Activated CD4-positive, alpha-beta T cell treated with anti-CD3 and anti-CD28 coated beads, Interleukin-2, Interleukin-4, amounts not matched to agents 100 ng/mL and 50 ng/mL, durations not matched to agents 16 hours and 8 hours (primary cell): ENCODE measurements at places on chromosomes 4 and X.

DNA sequence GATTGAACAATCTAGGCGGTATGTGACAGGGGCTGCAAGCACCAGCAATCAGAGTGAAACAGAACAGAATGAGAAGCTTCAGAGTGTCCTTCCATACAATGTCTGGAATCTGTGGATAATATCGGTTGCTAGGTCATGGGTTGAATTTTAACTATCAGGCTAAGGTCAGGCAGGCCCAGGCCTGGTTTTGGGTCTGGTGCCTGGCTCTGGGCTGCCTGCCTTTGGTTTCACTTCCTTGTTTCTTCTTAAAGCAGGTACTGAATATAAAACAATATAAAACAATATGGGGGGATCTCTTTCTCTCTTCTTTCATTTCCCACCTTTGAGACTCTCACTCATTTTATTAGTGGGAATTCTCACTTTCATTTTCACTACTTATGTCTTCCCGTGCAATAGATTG lies 962.0 kb downstream of the CCSER1 start:
- DNase-seq: no peak

DNA sequence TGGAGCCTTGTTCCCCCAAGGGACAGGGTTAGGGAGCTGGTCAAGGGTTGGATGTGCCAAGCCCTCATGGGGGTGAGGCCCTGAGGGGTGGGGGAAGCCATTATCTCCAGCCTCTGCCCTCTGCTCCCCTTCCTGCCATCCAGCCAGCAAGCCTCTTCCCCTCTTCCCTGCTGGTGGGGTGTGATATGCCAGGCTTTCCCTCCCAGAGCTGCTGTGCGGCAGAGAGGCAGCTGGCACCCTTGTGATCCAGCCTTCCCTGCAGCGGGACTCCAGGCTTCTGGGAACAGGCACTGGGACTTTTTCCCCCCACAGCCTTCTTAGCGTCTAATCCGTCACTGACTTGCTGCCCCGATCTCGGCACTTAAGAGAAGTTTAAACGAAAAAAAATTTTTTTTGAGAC lies 6.3 kb downstream of the SSR4 start:
- no peak for DNase-seq

DNA sequence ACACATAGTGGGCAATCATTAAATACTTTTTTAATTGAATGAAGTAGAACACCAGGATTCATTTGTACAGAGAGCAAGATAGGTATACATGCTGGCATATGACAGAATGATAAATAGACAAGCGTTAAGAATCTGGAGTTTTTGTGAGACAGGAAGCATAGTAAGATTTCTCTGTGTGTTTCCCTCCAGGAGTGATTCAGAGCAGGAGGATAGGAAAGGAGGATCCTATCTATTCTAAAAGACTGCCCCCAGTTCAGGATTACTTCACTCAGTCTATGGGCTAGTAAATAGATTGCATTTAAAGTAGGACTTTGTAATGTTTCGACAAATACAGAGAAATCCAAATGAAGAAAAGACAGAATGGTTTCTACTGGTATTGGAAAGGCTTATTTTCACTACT lies 423.7 kb downstream of the PDGFC start:
- DNase-seq: no peak

DNA sequence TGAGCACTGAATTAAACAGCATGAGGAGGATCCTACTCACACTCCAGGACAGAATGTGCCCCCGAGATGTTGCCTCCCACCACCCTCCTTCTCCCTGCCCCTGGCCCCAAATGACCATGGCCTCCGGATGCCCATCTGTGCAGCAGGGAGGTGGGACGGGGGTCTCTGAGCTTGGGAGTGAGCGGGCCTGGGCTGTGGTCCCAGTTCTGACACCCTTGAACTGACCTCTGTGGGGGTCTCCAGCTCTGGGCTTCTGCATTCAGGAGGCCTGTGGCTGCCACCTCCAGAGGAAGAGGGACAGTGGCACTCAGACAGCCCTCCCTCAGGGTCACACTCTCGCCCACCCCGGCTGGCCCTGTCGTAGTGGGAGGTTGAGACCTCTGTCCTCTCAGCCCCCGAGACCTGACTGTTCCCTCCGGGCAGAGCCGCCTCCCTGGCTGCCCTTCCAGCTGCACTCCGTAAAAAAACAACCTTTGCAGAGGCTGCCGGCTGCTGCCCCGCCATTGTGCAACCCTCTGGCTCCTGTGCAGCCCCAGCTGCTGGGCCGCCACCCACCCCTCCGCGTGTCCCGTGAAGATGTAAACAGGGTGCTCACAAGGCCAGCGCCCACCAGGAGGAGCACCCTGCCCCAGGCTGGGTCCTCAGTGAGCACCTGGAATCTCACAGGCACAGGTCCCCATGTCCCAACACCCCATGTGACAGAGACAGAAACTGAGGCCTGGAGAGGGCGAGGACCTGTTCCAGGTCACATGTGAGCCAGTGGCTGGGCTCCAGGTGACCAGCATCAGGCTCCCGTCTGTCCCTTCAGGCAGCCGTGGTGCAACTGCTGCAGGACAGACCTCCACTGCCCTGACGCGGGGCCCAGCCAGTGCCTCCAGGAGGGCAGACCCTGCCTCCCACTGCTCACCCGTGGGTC lies 39.6 kb downstream of the HTRA3 start:
- DNase-seq: no peak

DNA sequence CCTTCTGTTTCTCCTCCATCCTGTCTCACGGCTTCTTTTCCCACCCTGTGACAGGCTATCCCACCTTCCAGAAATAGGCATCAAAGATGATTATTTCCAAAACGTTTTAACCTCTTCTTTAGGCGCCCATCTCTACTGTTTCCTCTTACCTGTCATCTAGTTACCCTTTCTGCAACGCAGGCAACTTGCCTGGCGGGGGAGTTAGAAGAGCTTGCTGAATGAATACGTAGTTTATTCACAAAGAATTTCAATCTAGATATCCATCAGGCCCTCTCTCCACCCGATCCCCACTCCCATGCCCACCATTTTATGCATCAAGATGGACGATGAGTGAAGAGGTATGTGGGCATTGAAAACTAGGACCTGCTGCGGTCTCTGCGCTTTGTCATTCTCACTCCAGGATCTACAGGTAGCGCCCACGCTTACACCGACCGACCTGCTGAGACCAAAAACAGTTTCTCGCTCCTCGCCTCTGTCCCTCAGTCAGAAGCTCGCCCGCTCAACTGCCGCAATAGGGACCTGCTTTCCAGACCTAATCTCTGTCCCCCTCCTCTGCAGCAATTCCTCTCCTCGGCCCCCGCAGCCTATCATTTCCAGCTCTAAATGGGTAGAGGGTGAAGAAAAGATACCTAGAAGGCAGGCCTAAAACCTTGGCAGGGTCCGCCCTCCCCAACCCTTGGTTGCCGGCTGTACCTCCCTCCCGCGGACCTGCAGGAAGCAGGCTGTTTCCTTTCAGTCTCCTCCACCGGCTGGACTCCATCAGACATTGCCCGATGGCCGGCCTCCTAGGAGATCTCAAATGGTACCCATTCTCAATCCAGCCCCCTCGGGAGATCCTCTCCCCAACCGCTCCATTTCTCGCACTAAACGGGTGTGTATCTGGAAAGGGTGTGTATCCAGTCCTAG lies 624 bp downstream of the BEX5 start:
- peak; percentile 9 for DNase-seq

GRCh38 chr4:10697086-10697485 lies 12.5 kb upstream of the CLNK start:
- no peak for DNase-seq

DNA sequence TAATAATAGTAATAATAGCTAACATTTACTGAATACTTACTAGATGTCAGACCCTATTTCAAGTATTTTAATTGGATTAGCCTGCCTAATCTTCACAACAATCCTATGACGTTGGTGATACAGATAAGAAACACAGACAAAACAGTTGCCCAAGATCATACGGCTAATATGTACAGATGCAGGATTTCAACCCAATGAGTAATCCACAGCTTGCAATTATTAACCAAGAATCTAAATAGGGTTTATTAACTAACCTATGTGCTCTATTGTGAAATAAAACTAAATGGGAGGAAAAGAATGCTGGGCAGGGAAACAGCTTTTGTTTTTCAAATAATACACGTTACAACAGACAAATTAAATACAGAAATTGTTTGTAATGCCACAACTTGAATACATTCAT lies 23.4 kb downstream of the FBXO8 start:
- DNase-seq: no peak

DNA sequence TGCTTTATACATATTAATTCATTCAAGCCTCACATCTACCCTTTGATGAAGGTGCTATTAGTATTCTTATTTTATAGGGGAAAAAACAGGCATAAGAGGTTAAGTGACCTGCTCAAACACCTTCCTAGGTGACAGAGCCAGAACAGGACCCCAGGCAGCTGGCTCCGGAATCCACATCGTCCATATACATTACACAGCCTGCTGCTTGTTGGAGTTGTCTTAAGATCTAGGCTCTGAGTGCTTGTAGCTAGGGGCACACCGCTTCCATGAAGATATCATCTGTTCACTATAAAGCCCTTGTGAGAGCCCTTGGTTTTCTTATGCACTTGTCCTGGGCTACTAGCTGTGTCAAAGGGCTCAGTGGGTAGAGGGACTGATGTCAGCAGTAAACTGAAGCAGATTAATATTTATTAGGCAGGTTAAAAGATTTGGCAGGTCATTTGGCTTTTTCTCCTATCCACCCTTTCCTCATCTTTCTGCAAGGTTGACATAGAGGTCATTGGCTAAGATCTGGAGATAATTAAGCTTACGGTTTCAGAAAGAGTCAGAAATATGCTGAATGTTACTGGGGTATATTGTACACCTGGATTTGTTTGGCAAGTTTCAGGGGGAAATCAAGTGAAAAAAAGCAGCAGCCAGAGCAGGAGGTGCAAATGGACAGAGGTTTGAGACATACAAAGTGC lies 195.4 kb downstream of the SOWAHB start:
- DNase-seq: no peak

DNA sequence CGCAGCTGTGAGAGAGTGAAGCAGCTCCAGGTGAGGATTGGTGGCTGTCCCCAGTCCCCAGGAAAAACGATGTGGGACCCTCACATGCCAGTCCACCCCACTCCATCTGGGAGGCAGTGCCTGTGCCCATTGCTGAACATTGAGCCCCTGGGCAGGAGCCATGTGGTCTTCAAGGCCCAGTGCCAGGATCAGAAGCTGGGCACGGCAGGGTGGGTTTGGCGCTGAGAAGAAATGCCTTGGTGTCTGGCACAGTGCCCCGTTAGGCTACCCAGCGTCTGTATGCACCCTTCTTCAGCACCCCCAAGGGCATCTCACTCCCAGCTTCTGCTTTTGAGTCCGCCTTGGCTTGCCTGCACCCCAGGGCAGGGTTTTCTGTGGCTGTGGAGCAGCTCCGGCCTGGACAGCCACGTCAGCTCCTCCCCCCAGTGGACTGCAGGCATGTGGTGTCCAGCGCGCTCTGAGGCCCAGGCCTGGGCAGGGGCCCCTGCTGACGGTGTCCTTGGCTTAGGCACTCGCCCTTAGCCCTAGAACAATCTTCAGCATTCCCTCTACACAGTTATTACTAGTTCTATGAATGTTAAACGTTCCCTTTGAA lies 28.6 kb downstream of the RGS12 start:
- no peak for DNase-seq

GRCh38 chrX:39245024-39245423 lies 443.8 kb downstream of the MID1IP1 start:
- DNase-seq: no peak
